ENCODE measurements at places on chromosomes 2 and 18. TPM values are rescaled to one million over a fixed set of nuclear protein-coding genes. Genes with fewer than 3 reads are reported as not detected.

Gene LRRTM1
- total RNA-seq, result not detected

Gene SNORC
- total RNA-seq, result 0.86 TPM

Gene IGFBP5
- 4.4 TPM for total RNA-seq

Gene SNTG2
- 0.86 TPM for total RNA-seq

Gene TMEM127
- total RNA-seq, result 37.8 TPM

Gene NOTO
- not detected for total RNA-seq

Gene WNT6
- total RNA-seq, result not detected

Gene PXDN
- 98.5 TPM for total RNA-seq

Gene SLC23A3
- 0.67 TPM for total RNA-seq

Gene ASPRV1
- 0.10 TPM for total RNA-seq

Gene PID1
- total RNA-seq, result 6.9 TPM

Gene PAIP2B
- 0.28 TPM for total RNA-seq
